ENCODE measurements at places on chromosomes 5 and 9.

GRCh38 chr9:9961487-9961886, 651.3 kb downstream of the PTPRD start:
- no peak for DNase-seq

DNA sequence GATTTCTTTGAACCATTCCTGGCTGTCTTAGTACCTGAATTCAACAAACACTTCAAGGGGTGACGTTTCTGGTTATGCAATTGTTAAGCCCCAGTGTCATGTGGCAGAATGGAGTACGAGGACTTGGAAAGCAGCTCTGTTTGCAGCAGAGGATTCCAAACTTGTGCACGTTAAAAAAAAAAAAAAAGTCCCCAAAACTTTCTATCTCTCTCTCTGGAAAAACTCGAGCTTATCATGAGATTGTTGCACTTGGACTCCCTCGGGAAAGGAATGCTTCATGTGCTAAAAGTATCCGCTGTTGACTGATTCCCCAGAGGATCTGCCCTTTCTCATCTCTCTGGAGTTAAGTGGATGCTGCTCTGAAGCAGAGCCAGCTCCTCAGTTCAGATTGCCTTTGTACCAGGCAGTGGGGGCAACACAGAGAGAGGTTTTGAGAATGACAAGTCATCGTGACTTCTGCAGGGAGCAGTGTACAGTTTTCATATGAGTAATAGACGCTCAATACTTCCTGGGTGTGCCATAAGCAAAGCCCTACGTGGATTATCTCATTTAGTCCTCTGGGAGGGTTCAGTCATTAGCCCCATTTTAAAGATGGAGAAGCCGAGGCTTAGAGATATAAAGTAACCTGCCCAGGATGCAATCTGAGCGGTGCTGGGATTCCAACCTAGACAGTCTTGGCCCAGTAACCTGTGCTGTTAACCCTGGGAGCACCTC, 28.1 kb downstream of the TMOD1 start:
- DNase-seq, result no peak

- DNase-seq, result no peak
Measured at GRCh38 chr5:133983674-133984073, 15.2 kb upstream of the C5orf15 start.

DNA sequence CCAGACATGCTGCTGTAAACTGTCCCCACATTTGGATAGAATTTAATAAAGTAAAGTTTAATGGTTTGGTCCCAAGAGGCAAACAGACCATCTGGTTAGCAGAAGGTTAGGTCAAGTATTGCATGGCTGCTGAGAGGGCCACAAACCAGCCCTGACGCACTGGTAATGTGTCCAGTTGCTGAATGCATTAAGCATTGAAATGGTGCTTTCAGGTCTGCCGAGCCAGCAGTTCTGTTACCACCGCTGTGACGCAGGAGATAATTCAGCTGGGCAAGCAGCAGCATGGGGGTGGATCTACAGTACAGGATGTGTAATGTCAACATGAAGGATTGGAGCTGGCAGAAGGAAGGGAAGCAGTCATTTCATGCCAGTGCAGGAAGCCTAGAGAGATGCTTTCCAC, 16.0 kb downstream of the ZNF462 start:
- no peak for DNase-seq

DNA sequence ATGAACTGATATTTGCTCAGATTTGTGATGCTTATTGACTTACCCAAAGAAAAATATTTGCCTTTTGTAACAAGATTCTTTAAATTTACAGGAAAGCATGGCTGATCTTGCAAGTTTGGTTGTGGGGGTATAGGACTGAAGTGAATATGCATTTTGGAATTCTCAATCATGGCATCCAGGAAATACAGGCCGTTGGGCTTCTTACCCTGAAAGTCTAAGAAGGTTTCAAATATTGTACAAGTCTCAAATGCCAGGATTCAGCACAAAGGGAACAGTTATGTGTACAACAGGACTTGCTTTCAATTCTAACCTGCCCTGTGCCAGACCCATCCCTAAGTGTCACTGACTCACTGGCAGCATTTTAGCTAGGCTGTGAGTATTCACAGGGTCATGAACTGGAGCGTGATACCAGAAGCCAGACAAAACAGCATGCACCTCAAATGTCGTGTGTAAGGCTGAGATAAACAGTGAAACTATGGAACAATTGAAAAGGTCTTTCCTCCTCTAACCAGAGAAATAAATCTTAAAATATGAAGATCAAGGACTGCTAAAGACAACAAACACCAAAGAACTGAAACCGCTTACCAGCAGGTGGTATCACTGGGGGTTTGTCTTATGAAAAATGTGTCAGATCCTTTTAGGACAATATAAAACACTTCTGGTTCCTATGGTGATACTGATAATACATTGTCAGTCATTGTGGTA, 168.6 kb upstream of the RGMB start:
- no peak for DNase-seq

DNA sequence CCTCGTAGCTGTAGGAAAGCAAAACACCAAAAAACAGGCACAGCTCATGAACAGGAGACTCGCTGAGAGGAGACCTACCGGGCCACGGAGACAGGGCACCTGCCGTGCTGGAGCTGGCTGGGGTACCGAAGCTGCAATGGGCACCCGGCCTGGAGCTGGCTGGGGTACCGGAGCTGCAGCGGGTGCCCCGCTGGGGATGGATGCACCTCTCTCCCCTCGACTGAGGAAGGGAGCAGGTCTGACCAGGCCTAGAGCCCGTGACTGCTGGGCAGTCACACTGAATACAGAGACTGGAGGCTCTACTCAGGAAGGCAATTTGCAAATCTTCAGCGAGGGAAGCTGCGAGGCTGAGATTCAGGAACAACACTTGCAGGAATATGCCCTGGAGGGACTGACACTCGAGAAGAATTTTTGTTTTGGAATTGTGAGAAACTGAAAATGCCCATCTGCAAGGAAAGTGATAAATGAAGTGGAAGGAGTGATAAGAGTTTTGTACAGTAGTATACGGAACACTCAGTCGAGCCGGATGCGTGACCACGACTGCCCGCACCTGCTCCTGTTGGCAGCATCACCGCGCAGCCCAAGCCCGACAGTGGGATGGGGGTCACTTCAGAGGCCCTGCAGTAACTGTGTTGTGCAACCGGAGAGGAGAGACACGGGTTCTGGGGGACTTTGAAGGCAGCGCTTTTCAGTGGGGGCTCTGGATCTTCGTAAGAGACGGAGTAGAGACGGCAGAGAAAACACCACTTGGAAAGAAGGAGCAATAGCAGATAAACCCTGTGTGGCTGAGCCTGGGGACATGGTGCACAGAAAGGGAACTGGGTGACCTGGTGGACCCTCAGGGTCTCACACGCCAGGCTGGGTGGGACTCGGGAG, 27.9 kb upstream of the LPCAT1 start:
- no peak for DNase-seq

GRCh38 chr5:95075111-95075510, 209.8 kb downstream of the MCTP1 start:
- DNase-seq, result no peak

GRCh38 chr5:19406576-19407365, 581.2 kb downstream of the CDH18 start:
- DNase-seq, result no peak

DNA sequence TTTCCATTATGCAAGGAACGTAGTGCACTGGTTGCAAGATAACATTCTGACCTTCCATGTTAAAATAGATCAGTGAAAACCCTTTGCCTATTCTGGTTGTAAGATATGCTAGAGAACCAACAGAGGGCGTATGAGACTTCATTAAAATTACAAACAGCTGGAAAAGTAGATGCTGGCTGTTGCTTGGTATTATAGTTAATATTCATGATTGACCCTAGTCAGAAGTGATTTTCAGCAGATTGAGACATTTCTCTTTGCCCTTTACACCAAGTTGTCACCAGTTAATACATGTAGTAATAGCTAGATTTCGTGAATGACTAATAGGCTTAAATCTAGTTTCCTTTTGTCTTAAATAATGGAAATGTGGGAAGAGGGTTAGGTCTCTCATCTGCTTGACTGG, 13.8 kb upstream of the FGF18 start:
- DNase-seq, result no peak

DNA sequence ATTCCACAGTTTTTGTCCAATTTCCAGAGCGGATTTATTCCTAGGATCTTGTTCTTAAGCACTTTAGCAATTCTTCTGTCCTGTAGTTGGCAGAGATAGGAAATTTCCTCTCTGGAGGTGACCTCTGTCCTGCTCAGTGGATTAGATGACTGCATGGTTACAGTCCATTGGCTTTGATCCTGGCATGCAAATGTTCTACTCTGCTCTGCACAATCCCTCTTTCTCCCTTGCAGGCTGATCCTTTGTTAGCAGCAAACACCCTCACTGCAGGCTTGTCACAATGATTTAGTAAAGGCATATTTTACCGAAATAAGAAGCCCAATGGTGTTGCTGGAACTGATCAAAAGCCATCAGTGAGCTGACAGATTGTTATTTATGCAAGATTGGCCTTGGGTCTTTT, 243.8 kb downstream of the COX7C start:
- no peak for DNase-seq

DNA sequence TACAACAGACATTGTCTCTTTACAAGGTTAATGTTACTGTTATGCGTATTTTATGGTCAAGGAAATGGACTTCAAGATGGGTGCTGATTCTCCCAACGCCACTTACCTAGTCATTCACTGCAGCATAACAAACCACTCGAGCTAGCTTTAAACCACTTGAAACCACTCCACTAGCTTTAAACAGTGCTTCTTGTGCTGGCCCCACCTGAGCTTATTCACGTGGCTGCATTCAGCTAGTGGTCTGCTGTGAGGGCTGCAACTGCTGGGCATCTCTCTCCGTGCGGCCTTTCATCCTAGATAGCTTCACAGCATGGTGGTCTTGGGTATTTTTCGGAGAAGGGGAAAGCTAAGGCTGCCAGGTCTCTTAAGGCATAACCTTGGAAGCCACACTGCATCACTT, 3.5 kb upstream of the HRH2 start:
- DNase-seq, result no peak

DNA sequence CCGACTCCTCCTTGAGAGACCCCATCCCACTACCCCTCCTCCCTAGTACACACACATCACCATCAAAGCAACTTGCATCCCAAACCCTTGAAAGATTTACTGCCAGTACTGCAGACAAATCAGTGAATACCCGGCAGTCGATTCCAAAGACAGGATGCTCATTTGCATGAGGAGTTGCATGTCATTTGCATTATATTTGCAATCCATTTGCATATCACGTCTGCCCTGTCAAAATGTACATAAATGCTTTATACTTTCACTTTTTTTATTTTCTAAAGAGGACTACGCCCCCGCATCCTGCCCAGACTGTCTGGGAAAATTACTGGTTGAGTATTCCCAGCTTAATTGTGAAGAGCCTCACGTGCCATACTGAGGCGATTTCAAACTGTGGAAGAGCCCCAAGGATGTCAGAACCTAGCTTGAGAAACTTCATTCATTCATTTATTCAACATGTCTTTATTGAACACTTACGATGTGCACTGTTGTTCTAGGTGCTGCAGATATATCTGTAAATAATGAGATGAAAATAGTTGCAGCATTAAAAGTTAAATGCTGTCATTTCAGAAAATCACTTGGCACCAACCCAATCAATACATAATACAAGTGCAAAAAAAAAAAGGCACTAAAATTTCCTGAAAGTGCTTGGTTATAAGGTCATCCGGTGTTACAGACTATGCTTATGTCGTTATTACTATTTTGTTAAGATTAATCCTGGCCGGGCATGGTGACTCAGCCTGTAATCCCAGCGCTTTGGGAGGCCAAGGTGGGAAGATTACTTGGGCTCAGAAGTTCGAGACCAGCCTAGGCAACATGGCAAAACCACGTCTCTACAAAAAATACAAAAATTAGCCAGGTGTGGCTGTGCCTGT, 17.2 kb upstream of the SIL1 start:
- no peak for DNase-seq

GRCh38 chr5:43638546-43638945, 35.6 kb downstream of the NNT start:
- no peak for DNase-seq

DNA sequence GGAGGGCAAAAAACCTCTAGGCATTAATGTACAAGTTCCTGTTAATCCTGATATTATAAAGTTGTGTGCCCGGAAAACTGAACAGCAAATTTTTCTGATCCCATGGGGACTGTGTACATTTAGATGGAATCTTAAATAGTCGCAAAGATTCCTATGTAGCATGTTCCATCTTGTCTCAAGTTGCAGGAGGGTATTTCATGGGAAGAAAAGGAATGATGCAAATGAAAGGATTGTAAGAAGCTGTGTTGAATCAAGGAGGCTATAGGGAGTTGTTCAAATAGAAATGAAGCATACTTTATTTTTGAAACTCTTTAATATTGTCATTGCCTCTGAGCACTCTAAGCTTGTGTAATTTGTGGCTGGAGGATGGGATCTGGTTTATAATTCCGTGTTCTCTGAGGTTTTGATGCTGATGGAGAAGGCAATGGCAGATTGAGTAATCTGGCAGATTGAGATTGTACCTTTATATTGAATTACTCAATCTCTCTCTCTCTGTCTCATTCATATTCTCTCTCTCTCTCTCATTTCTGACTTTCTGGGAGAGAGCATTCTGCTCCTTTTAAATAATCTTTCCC, 288.5 kb downstream of the OSTF1 start:
- DNase-seq, result no peak

DNA sequence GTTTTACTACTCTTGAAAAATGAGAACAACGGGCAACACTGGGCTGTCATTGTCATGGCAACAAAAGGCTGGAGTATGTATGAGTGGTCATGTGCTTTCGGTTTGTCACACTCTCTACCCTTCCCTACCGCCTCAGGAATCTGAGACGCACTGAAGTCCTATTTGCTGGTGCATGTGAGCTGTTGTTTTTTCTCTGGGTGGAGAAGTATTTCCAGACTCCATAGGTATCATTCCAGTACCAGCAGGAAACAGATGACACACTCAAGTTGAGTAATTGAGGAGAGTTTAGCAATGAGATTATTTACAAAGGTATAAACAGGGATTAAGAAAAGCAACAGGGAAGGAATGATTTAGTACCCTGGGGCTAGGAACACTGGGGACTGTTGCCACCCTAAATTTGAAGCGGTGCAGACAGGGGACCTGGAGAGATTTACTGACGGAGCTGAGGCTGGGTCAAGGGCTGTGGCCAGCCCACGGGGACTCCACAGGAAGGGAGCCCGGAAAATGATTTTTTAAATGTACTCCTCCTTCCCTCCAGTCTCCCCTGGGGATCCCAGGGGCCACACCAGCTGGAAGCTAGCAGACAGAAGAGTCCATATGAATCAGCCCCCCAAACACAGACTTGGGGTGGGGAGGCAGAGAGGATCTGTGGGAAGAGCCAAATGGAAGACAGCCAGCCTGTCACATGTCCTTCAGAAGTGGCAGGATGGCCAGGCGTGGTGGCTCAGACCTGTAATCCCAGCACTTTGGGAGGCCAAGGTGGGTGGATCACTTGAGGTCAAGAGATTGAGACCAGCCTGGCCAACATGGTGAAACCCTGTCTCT, 13.2 kb upstream of the ZBTB43 start:
- DNase-seq, result no peak

GRCh38 chr9:101325053-101325452, 59.8 kb downstream of the BAAT start:
- no peak for DNase-seq

GRCh38 chr9:107789001-107789700, 299.6 kb upstream of the KLF4 start:
- no peak for DNase-seq

GRCh38 chr9:126578029-126578428, 35.7 kb upstream of the LMX1B start:
- no peak for DNase-seq

Measured in T47D (cell line).